ENCODE measurements at places on chromosomes 2 and 18. TPM values are rescaled to one million over a fixed set of nuclear protein-coding genes. Genes with fewer than 3 reads are reported as not detected.

DNA sequence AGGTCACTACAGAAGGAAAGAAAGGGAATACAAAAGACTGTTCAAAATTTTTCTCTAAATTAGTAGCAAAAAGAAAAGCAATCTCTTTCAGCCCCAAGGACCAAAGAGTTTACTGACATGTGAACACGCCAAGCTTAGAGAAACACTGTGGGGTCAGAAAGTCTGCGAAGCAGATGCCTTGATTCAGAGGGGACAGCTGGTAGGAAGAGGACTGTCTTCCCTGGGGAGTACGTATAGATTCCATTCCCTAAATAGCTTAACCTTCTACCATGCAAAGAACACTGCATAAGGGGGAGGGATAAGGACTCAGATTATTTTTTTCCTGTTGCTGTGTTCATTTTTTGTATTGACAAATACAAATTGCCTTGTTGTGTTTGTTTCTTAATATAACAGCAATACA, 96.1 kb downstream of the IRS1 start:
- no peak for DNase-seq

GRCh38 chr2:222982010-222982908, 69.7 kb upstream of the KCNE4 start:
- no peak for DNase-seq

DNA sequence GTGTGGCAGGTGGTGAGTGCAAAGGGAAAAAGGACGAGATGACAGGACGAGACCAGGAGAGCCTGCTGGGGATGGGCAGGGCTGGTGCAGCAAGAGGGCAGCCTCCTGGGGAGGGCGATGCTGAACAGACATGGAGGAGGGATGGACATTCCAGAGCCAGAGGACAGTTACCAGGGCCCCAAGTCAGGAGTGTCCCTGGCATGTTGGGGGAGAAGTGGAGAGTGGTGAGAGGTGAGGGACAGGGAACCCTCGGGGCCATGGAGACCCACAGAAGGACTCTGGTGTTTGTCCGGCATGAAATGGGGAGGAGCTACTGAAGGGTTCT, 19.0 kb downstream of the MTERF4 start:
- DNase-seq, result no peak

DNA sequence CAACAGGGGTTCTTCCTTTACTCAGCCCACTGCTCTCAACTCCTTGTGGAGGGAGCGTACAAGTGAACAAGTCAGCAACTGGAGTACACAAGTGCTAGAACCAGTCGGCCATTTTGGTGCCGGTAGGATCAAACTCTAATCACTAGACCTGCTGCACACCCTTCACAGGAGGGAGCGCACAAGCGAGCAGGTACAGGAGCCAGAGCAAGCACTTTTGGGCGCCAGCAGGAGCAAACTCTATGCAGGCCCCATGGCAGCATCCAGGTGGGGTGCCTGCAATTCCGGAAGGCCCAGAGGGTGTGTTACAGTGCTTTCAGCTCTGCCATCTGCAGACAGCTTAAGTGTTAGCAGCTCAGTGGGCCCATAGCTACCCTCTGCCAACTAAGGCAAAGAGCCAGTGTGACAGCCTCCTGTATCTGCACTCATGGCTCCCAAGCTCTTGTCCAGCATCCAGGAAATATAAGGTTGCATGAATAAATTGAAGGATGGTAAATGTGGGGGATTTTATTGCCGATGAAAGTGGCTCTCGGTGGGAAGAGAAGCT, 426.1 kb downstream of the DCC start:
- DNase-seq, result no peak

DNA sequence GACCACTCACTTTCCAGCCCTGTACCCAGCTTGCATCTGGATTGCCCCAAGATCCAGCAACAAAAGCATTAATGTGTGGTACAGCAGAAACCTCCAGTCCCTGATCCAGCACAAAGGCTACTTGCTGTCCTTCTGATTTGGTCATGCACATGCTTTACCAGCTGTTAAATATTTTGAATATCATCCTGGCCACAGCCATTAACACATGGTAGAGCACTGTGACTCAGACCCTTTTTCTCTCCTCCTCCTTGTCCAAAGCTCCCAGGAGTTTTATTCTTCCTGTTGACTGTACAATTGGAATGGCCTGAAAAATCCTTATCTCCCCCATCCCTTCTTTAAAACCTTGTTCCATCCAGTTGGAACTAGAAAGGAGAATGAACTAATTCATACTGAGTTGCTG, 419.7 kb upstream of the TNP1 start:
- no peak for DNase-seq

DNA sequence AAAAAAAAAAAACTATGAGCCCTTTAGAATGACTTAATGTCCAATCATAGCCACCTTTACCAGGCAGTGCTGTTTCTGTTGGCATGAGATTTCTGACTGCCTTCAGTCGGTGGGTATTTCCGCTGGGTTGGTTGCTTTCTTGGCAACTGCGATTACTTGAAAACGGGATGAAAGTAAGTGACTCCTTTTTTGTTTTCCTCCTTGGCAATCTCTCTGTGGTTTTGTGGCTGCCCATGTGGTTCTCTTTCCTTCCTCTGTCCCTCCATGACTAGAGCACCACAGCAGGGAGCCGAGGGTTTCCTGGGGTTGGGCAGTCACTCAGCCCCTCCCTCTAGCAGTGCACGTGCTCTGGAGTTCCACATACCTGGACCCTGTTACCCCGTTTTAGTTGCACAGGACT, 112.1 kb downstream of the KLHL29 start:
- DNase-seq, result no peak

DNA sequence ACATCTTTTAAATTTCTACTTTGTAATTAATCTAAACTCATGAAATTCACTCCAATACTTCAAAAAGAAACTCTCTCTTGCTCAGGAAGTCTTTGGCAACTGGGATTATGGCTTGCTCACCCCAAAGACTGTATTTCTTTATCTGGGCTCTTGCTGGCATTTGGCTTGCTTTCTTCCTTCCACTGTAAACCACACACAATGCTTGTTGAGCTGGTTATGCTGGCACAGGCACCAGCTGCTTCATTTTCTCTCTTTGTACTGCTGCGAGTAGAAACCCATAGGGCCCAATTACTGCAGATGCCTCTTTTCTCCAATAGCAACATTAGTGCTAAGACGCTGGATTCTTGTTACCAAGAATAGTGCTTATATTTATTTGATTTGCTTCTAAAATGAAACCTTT, 51.4 kb downstream of the SLC38A11 start:
- DNase-seq, result no peak

GRCh38 chr2:196195758-196196157, 24.4 kb upstream of the STK17B start:
- no peak for DNase-seq

DNA sequence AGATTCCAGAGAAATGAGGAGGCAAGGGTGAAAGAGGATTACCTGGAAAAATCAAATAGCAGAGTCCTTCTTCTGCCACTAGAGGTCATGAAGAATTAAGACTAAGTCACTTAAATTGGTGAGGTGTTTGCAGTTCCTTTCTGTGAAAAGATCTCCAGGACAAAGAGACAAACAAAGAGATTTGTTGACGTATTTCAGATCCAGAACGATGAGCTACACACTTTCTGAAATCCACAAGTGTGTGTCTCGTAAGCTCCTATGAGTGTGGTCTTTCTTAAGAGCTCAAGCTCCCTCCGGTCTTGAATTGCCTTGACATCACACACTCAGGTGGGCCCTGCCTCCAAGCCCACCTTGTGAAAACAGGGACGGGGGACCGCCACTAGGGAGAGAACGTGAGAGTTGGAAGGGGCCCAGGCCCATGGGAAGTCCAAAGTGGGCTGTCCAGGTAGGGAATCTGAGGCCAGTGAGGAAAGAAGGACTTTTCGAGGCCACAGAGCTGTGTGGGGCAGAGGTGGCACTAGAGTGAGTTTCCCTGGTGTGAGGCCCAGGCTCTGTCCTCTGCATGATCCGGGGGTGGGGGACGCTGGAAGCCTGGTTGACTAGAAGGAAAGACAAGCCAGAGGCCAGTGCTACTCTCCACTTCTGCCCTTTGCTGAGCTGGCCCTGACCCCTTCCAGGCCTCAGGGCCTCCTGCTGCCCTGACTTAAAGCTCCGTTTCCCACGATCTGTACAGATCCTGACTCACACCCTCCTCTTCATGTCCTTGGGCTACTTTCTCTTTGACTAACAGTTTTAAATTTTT, 168.1 kb upstream of the NCK2 start:
- DNase-seq, result no peak

DNA sequence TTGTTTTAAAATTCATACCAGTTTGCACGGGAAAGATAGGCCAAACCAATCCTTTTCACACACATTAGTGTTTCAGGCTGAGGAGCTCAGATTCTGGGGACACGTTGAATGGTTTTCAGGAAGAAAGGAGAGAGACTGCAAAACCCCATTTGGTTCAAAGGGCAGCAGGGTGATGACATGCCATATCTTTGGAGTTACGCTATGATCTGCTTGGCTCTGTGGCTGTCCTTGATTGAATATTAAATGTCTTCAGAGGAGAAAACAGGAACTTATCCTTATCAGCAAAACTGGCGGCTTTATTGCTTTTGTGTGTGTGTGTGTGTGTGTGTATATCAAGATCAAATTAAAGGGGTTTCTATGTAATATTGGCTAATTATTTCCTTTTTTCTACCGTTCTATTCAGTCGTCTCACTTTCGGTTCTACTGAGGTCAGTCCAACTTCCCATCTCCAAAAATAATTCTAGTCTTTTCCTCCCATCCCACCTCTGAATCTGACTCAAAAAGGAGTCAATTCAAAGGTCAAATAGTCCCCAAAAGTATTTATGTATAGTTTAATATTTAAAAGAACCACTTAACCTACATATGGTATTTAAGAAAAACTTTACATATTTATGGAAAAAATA, 292.9 kb upstream of the CCDC68 start:
- no peak for DNase-seq

DNA sequence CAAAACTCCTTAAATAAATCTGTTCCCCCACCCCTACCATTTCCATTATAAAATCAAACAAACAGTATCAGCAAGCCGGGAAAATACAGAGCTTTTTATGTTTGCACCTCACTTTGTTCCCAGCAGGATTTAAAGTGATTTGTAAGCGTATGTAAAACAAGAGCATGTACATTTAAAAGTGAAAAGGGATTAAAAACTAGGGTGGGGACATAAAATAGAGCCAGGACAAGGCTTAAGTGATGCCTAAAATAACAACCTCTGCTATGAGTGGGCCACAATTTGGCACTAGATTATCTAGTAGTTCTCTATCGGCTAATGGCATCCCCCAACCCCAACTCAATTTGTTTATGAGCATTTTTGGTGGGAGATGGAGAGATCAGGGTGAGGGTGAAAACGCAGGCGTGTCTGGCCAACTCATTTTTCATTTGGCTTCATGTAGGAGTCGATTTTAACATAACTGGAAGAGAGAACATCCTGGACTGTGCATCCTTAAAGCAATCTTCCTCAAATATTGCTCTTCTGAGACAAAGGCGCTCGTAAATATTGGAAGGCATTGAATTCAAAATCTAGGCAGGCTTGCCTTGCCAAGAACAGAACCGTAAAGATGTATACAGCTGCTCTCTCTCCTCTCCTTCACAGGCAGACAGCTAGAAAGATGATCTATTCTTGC, 34.5 kb upstream of the TSPYL6 start:
- DNase-seq, result no peak

GRCh38 chr2:6676241-6676640, 189.5 kb downstream of the CMPK2 start:
- DNase-seq, result no peak

DNA sequence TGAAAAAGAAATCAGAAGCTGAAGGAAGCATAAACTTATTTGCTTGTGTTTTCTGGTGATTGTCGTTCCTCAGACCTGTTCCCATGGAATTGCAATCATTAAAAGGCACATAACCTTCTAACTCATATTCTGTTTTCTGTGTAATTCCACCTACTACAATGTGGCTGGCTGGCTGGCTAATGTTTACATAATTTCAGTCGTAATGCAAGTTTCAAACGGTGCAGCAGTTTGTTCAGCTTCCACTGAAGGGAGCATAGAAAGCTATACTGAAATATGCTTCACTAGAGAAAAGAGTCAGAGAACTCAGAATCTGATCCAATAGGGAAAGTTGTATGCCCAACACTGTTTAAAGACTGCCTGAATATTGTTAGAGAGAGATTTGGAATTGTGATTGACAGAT, 27.1 kb upstream of the SCN7A start:
- no peak for DNase-seq

DNA sequence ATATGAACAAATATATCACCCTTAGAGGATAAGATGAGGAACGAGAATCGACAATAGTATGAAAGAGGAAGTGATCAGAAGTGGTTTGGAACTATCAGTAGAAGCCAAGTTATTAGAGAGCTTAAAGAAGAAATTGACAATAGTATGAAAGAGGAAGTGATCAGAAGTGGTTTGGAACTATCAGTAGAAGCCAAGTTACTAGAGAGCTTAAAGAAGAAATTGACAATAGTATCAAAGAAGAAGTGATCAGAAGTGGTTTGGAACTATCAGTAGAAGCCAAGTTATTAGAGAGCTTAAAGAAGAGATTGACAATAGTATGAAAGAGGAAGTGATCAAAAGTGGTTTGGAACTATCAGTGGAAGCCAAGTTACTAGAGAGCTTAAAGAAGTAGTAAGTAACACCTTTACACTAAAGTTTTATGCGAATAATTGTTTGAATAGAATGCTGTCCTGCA, 175.5 kb downstream of the ZNF407 start:
- DNase-seq, result no peak

DNA sequence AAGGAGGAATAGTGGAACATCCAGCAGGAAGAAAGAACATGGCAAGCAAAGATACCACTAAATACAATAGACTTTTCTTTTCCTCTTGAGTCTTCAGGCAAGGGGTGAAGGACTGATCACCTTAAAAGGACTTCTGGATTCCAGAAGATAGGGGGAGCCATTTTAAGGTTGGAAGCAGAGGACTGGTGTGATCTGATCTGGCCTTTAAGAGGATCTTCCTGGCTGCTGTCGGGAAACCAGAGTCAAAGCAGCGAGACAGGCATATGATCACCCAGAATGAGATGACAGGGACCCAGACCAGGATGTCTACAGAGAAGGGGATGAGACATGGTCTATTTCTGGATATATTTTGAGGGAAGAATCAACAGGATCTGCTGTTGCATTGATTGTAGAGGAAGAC, 558.0 kb downstream of the STK39 start:
- DNase-seq, result no peak

DNA sequence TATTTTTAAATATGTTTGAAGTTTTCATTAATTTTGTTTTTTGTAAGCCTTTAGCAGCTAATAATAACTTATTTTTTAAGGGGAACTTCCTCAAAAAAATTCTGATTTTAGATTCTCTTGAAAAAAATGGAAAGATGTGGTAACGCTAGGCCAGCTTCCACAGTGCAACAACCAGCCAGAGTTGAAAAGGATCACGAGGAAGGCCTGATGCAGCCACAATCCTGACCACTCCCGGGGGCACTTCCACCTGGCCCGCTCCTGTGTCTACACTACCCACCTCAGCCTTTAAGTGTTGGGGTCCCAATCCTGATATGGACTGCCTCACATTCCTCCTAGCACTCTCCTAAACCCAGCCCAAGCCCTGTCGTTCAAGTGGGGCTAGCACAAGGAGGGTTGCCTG, 101.1 kb downstream of the TMEM17 start:
- DNase-seq, result no peak

Gene SLC9A2
- not detected for total RNA-seq

Gene CCL20
- total RNA-seq, result not detected

Gene GRHL1
- total RNA-seq, result 4.7 TPM

Gene COL4A3
- total RNA-seq, result 0.55 TPM

Gene LRRC30
- not detected for total RNA-seq
